Stimulated activated CD8-positive, alpha-beta memory T cell treated with anti-CD3 and anti-CD28 coated beads, Interleukin-12 subunit alpha, Interleukin-12 subunit beta, amount 100 ng/mL, for 1 hour (primary cell): ENCODE measurements at places on chromosomes 6 and 20.

DNA sequence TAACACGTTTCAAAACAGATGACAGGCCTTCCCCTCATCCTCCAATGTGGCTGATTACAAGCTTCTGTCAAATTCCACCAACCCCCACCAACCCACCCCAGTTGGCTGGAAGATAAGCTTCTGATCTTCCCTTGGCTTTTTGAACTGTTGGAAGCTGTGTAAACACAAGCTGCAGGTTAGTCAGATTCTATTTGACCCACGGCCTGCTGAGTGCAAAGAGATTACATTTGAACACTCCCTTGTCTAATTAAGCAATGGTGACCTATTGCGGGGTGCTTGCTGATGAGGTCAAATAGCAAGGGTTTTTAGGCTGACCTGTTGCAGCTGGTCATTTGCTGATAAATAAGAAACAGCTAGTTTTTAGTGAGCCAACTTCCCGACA, 379.7 kb downstream of the BMP2 start:
- DNase-seq = no peak

DNA sequence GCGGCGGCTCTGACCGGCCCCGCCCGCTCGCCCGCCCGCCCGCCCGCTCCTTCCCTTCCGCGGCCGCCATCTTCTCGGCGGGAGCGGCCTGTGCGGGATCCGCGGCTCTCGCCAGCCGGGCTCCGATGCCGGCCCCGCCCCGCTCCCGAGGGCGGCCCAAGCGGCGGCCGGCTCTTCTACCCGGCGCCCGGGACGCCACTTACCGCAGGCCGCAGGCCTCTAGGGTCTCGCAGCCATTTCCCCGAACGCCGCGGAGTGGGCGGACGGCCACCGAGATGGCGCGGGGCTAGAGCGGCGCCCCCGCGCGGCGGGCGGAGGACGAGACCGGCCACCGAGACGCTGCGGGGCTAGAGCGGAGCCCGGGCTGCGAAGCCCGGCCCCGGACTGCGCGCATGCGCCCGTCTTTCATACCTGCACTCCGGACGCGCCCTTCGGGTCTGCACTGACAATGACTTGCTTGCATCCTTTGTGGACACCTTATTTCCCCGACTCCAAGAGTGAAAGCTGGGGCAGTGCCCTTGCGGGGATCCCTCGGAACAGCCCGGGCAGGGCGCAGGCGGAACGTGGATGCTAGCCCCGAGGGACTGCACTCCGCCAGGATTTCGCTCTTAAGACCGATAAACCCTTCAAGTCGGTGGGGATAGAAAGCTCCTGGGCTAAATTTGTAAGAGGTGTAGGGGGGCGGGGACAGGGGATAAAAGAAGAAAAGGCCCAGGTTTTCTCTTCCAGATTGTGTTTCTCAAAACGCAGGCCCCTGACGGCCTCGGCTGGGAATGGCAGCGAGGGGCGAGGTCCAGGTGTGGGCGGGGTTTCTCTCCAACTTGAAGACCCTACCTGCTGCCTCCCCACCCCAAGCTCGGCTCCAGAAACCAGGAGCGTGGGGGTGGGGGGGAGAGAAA, at the start of gene DIDO1:
Gene DIDO1, minus strand, starts transcription at position 277 of the 899 bp plus-strand sequence.
- peak; percentile 83 for DNase-seq

GRCh38 chr6:40330301-40330721, 256.9 kb downstream of the LRFN2 start:
- no peak for DNase-seq

GRCh38 chr6:113927001-113927400, 43.9 kb downstream of the HDAC2 start:
- no peak for DNase-seq

DNA sequence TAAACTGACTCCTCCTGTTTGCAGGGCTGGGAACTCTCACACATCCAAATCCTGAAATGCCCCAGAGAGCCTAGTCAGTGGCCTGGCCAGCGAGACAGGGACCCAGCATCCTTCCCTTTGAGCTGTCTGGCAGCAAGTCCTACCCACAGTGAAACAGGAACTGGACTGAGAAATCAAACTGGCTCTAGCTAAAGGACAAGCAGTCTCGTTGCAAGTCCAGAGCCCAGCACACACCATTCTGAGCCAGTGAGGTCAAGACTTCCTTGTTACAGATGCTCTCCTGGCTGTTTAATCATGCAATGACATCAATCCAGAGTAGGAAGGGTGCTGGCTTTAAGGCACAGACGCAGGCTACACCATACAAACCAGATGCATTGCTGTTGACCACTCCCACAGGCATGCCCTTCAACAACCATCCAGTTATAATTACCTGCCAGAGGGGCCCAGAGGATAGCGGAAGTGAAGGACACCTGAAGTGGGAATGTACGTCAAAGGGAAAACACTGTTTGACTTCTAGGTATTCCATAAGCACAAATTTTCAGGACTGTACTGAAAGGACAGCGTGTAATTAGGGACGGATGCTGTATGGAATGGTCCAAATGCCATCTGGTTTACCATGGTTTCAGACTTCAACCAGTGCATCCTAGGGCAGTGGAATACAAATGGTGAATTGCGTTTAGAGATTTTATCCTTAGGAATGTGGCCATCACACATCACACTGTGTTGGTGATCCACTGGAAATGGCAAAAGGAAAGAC, 114.4 kb downstream of the SLC23A2 start:
- DNase-seq = no peak

DNA sequence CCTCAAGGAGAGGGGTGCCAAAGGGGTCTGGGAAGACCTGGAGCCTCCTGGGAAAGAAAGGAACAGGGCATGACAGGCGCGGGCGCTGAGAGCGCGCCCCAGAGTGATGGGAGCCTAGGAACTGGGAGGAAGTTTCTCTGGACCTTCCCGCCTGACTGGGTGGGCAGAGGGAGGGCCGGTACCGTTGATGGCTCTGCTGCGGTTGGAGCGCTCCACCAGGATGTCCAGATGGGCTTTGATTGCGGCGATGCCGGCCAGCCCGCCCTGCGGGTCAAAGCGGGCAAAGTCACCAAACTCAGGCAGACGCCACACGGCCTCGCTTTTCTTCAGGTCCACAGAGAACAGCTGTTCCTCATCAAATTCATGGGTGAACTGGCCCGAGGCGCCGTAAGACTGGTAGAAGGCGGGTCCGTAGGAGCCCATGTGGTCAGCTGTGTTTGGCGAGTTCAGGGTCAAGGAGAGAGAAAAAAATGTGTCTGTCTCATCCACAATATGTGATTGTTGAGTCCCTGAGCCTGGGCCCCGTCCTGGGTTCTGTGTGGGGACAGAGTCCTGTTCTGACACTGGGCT, 1.5 kb downstream of the HLA-DOA start:
- DNase-seq = no peak

DNA sequence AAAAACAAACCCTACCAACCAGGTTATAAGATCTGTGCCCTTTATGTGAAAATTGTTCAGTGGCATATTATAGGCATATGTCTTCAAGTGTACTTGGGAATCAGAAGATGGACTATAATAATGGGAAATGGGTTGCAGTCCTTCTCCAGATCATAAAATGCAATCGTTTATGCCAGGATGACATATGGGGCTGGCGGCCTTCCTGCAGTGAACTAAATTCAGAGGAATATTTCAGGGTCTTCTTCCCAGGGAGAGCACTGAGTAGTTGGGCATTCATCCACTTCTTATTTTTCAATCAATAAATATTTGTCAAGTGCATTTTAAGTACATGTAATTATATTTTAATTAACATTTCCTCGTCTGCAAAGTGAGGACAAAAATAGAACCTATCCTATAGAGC, 176.2 kb upstream of the CNR1 start:
- DNase-seq = no peak

DNA sequence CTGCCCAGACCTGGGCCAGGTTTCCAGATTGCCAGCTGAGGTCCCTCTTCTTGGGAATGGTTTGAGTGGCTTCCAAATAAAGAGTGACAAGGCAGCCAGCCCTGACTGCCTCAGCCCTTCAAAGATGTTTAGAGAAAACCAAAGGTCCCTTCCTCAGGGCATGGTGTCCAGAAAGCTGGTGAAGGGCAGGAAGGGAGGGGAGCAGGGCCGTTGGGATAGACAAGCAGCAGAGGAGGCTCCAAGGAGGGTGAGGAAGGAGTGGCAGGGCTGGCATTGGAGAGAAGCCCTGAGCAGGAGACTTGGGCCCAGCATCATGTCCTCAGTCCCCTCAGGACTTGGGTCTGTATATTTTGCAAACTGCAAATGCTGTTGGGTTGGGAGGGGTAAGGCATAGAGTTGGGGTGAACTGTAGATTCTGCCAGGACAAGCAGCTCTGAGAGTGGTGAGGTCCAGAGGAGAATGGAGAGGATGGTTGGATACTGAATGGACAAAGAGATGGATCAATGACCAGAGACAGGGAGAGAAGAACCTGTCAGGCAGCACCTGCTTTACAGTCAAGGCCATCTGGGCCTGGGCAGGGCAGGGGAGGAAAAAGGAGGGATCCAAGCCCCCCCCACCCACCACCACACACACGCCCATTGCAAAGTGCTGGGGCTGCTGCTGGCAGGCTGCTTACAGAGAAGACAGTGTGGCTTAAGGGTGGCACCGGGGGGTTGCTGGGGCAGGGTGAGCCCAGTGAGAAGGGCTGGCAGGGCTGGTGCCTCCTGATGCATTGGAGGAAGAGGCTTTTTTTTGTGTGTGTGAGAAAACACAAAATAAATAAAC, 5.5 kb upstream of the DSN1 start:
- DNase-seq = no peak

DNA sequence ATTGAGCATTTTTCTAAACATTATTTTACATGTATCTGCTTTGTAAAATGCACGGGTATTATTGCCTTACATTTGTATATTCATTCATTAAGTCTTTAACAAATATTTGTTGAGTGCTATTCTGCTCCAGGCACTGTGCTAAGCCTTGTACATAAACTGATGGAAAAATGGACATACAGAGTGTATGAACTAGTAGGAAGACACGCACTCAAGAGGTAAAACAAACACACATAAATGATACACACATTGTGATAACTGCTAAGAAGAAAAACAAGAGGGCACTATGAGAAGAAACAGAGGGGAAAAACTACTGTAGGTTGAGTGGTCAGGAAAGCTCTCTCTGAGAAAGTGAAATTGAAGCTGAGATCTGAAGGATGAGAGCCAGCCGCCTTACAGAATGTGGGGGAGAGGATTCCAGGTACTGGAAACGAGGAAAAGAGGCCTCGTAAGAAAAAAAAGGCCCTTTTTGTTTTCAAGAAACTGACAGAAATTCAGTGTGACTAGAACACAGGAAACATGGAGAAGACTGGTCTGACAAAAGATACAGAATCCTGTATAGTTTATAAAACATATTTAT, 117.5 kb downstream of the EYA4 start:
- no peak for DNase-seq

- no peak for DNase-seq
These were observed 122.6 kb downstream of the PRND start for GRCh38 chr20:4844325-4844724.

GRCh38 chr20:57964011-57964862, 254.4 kb upstream of the PMEPA1 start:
- no peak for DNase-seq

DNA sequence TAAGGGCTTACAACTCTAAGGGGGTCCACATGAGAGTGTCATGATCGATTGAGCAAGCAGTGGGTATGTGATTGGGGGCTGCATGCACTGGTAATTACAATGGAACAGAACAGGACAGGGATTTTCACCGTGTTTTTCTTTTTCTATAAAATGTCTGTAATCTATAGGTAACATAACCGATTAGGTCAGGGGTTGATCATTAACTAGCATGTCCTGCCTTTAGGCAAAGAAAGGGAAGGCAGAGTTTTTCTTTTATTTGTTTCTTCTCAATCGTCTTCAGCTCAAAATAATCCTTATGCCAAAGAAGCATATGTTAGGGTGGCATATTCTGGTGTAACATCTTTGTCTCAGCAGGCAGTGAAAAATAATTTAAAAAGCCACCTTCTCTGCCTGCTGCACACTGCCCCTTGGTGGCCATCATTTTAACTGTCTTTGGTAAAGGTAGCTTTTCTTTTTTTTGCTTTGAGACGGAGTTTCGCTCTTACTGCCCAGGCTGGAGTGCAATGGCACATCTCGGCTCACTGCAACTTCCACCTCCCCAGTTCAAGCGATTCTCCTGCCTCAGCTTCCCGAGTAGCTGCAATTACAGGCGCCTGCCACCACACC, 9.7 kb upstream of the CEP43 start:
- peak; percentile 50 for DNase-seq

- DNase-seq = no peak
These were observed 33.4 kb upstream of the PLN start for GRCh38 chr6:118514689-118515088.

GRCh38 chr6:43807228-43808061, 37.4 kb downstream of the VEGFA start:
- no peak for DNase-seq

DNA sequence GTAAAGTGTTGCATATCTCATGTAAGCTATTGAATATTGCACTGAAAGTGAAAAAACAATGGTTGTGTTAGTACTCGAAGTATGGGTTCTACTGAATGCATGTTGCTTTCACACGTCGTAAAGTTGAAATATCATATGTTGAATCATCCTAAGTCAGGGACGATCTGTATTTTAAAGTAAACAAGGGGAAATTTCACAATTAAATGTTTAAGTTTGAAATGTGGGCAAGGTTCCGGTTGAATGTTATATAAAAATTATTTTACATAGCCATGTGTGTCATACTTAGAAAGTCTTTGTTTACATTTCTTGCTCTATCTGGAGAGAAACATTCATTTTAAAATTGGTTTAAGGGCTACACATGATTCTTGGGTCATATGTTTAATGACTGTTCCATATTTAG, 76.8 kb downstream of the AKAP7 start:
- no peak for DNase-seq

GRCh38 chr6:113464960-113465359, 392.2 kb upstream of the MARCKS start:
- DNase-seq = no peak

GRCh38 chr20:21523281-21523868, 9.5 kb upstream of the NKX2-2 start:
- DNase-seq = no peak

DNA sequence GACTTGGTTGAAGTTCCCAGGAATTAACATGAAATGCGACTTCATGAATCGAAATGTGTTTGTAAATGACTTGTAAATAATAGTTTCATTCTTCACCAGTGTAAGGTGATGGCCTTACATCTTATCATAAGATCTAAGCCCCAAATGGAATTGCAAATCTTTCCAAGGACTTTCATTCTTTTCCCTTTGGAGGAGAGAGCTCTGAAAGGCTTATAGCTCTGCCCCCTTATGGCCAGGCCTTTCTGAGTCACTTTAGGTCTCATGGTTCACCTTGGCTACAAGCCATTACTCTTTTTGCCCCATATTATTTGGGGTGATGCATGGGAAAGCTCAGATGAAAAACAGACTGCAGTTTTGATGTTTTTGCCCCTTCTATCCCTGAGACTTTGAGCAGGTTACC, 209.1 kb upstream of the BMP2 start:
- no peak for DNase-seq

GRCh38 chr20:15705975-15706374, 867.3 kb downstream of the KIF16B start:
- no peak for DNase-seq

GRCh38 chr6:151021896-151022295, 156.4 kb downstream of the MTHFD1L start:
- DNase-seq = no peak

GRCh38 chr6:72401865-72402264, 220.0 kb upstream of the KCNQ5 start:
- DNase-seq = no peak

GRCh38 chr6:723540-723939, 30.6 kb upstream of the EXOC2 start:
- DNase-seq = no peak
